ENCODE measurements at places on chromosomes 12 and 14. TPM values are rescaled to one million over a fixed set of nuclear protein-coding genes. Genes with fewer than 3 reads are reported as not detected.
A peak's percentile ranks its signal among the peaks of the same experiment; 100 is the strongest.

Gene RTL1
- not detected for total RNA-seq

Gene SENP1
- total RNA-seq: 15.7 TPM

Gene NTN4
- total RNA-seq: 711 TPM

Gene MAP1LC3B2
- 0.19 TPM for total RNA-seq

Gene KIF26A
- 31.8 TPM for total RNA-seq

- no peak for DNase-seq
Measured at GRCh38 chr12:52812749-52813148, 1.2 kb downstream of the KRT4 start.

GRCh38 chr14:34873589-34874385 is 1.4 kb downstream of the BAZ1A start:
- peak; percentile 84 for DNase-seq

All from dermis blood vessel endothelial cell (primary cell).